ENCODE measurements at places on chromosomes 1 and 21.

GRCh38 chr1:110471131-110471530 is 20.2 kb downstream of the PROK1 start:
- no peak for DNase-seq

DNA sequence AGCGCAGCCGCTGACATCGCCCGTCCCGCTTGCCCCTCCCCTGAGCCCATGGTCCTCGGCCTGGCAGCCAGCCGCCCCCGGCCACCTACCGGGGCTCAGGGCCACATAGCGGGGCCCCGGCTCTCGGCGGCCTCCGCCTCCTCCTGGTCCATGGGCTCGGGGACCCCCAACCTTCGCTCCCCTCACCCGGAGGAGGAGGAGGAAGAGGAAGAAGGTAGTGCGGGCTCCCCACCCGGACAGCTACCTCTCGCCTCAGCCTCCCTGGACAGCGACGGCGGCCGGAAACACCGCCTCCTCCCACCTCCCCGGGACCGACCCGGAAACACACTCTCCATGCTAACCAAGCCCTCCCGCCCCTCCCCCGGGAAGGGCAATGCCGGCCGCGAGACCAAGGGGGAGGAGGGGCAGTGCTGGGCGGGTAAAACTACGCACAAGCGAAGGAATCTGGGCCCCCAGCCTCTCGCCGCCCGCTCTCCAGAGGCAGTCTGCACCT is at the start of gene KIAA0319L:
TSS of gene KIAA0319L (minus strand) at position 286 of the 493 bp plus-strand sequence. CDS start 2,912 bp downstream, outside the sequence.
- DNase-seq, result peak; percentile 82

- no peak for DNase-seq
Measured at GRCh38 chr1:212452323-212453155, 19.8 kb downstream of the NENF start.

DNA sequence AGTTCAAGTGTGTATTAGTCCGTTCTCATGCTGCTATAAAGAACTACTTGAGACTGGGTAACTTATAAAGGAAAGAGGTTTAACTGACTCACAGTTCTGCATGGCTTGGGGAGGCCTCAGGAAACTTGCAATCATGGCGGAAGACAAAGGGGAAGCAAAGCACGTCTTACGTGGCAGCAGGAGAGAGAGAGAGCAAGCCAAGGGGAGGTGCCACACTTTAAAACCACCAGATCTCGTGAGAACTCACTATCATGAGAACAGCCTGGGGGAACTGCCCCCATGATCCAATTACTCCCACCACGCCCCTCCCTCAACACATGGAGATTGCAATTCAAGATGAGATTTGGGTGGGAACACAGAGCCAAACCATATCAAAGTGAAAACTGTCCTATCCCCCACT is 4.1 kb upstream of the MIS18A start:
- DNase-seq, result no peak

DNA sequence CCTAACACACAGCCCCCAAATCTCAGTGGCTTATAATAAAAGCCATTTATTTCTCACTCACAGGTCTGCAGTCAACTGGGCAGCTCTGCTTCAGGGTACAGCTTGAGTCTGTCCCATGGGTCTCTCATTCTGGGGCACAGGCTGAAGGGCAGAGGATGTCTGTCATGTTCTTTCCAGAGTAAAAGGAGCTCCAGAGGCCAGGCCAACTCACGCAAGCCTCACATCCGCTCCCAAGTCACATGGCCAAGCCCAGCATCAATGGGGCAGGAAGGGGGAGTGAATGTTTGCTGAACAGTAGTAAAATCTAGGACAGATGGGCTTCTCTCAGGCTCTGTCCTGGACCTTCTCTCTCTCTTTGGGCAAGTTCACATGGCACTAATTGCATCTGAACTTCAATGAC is 7.1 kb upstream of the SSBP3 start:
- DNase-seq, result no peak

GRCh38 chr1:237838904-237839534 is 51.7 kb downstream of the ZP4 start:
- no peak for DNase-seq

GRCh38 chr1:205442051-205442725 is 13.7 kb downstream of the BLACAT1 start:
- DNase-seq, result no peak

GRCh38 chr1:147377263-147378246 is 135.1 kb downstream of the CHD1L start:
- DNase-seq, result no peak

- DNase-seq, result no peak
Measured at GRCh38 chr1:55338448-55338820, 123.3 kb upstream of the USP24 start.

DNA sequence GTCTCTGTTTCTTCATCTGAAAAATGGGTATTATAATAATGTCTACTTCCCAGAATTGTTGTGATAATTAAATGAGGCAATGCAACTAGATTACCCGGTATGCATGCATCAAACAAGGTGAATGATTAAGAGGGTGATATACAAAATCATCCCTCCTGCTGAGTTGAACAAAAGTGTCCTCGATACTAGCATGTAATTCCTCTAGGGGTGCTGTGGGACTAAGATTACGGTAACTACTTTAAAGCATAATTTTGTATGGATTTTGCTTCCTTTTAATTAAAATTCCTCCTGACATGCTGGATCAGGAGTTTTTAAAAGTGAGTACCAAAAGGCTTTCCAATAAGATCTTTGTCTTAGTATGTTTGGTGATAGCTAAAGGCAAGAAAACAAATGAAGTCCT is 98.7 kb upstream of the PRMT6 start:
- DNase-seq, result no peak

- no peak for DNase-seq
Measured at GRCh38 chr1:169630006-169630405, at the start of gene SELP. TSS of gene SELP (minus strand) at chr1:169630124. CDS start at chr1:169630074, 50 bp downstream.

GRCh38 chr1:245290836-245291235 is 136.1 kb downstream of the KIF26B start:
- no peak for DNase-seq

DNA sequence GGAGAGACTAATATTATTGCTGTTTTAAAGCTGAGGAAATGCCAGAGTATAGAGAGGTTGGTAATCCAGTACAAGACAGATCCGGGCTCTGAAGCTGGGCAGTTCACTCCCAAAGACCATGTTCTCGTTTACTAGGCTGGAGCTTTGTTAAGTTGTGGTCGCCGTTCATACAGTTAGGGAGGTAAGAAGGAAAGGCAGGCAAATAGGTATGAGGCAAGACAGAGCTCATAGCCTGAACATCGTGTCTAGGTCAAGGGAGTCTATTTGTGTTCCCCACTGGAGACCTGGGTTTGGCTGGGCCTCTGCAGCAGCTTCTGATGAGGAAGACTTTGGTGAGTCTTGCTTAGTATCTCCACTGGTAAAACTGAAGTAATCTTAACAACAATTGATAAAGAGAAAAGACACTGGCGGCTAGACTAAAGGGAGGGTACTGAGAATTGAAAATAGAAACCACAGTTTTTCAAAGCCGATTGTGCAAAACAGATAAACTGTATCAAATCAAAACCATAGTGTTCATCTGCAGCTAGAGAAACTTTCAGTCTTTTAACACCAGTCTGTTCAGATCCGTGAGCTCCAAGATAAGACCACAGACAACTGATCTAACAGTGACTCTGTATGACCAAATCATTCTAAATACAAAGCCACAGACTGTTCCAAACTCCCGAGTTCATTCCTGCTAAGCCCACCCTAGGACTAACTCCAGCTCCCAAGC is 217.0 kb upstream of the FAM78B start:
- no peak for DNase-seq

DNA sequence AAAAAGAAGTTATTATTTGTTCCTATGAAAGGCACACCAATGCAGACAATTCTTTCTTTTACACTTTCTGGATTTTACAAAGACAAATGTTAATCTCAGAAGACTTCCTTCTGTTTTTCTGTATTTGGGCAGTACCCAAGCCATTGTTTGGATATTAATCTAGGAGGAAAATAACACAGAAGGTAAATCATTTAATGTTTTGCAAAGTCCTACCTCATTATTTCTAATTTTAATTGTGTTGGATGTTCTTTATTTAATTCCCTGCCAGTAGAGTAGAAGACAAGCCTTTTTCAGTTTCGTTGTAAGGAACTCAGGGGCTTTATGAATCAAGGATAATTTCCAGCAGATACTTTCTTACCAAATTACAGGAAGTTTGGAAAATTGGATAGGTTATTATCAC is 118.3 kb downstream of the VPS13D start:
- no peak for DNase-seq

- DNase-seq, result no peak
Measured at GRCh38 chr21:40833184-40833583, 13.8 kb downstream of the DSCAM start.

GRCh38 chr1:54766726-54767125 is 2.4 kb upstream of the PARS2 start:
- DNase-seq, result no peak

All from gastrocnemius medialis (tissue), 4 donors.